Midbrain (tissue), 1 donor: ENCODE measurements at places on chromosomes 5 and 9.

GRCh38 chr5:179355976-179356974 lies 11.0 kb upstream of the ADAMTS2 start:
- DNase-seq, result no peak

- DNase-seq, result no peak
These were observed 104.3 kb upstream of the MAP3K1 start for GRCh38 chr5:56710826-56711590.

GRCh38 chr5:139664086-139664693 lies 16.0 kb downstream of the CXXC5 start:
- no peak for DNase-seq

GRCh38 chr9:61667559-61668121 lies 477.8 kb downstream of the SPATA31A7 start:
- no peak for DNase-seq

- DNase-seq, result no peak
These were observed 229.8 kb downstream of the BNC2 start for GRCh38 chr9:16640649-16641048.

DNA sequence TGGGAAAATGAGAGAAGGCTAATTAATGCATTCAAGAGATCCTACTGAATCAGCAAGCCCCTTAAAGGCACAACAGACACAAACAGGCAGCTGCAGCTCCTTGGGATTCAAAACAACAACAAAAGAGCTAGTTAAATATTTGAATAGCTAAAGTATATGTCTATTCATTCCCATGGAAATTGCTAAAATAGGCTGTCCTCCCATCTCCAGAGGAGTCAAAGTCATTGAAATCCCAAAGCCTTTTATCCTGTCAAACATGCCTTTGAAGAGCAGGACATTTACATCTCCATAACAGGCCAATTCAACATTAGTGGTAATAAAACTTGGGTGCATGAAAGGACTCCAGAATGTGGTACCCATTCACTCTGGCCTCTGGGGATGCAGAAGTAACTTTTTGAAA lies 177.4 kb downstream of the NTRK2 start:
- no peak for DNase-seq

DNA sequence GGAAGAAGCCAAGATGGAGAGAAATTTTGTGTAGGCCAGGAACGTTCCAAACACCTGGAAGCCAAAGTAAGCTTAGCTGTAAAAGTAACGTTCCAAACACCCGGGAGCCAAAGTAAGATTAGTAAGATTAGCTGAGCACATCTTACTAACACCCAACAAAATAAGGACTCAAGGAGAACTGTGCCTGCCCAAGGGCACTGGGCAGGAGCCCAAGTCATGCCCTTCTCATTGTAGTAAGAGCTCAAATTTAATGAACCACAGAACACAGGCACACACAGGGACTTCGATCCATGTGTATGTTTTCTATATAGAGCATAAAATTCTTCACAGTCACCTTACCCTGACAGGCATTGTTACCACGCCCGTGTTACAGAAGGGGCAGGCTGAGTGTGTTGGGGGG lies 36.1 kb upstream of the NXNL2 start:
- DNase-seq, result no peak

DNA sequence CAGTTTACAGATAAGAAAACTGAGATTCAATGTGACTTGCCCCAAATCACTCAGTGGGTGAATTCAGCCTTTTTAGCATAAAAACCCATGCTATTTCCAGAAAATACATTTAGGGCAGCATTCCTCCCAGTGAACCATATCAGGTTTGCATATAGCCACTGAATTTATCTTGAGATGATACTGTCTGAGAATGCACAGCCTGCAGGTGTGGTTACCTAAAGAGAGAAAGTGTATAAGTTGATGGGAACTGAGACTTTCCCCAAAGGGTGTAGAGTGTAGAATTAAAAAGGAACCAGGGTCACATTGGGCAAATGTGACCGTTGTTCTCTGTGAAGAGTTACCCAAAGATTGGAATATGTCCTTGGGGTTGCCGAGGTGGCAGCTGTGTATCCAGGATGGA lies 100.0 kb upstream of the PIK3R1 start:
- no peak for DNase-seq

GRCh38 chr5:153572411-153573145 lies 82.1 kb downstream of the GRIA1 start:
- no peak for DNase-seq

DNA sequence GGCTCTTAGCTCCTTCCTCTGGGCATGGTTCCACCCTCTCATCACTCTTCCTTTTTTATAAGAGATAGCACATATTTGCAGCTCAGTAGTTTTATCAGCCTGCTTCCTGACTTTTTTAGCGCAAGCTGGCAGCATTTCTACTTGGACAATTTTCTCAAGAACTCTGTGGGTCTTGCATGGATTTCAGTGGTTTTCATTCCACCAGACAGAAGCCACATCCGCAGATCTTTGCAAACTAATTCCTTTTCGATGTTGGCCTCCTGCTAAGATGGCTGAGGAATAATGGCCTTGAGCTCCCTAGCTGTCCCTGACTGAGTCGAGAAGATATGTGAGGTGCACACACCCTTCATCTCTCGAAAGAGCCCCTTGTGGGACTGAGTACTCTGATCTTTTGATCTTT lies 49.5 kb downstream of the GALNT12 start:
- DNase-seq, result no peak

DNA sequence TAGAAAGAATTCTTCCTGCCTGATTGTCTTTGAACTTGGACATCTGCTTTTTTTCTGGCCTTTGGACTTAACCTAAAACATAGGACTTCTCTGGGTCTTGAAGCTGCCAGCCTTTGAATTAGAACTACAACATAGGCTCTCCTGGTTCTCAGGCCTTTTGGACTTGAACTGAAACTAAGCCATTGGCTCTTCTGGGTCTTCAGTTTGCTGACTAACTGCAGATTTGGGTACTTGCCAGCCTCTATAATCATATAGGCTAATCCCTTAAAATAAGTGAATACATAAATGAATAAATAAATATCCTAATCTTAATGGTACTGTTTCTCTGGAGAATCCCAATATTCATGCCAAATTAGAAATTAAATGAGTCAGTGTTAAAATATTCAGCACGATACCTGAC lies 473.4 kb upstream of the PAPPA start:
- no peak for DNase-seq

- DNase-seq, result no peak
These were observed 2.5 kb downstream of the SEMA5A start for GRCh38 chr5:9543311-9543920.

- no peak for DNase-seq
These were observed 567.2 kb downstream of the SLCO4C1 start for GRCh38 chr5:101728933-101729332.
